Kidney glomerular epithelial cell (primary cell): ENCODE measurements at places on chromosomes 12 and 14.

- no peak for DNase-seq
Observed at GRCh38 chr12:112163471-112163991, 38.2 kb downstream of the TRAFD1 start.

- DNase-seq: peak; percentile 21
Observed at GRCh38 chr14:56474419-56475022, 105.1 kb upstream of the TMEM260 start.

DNA sequence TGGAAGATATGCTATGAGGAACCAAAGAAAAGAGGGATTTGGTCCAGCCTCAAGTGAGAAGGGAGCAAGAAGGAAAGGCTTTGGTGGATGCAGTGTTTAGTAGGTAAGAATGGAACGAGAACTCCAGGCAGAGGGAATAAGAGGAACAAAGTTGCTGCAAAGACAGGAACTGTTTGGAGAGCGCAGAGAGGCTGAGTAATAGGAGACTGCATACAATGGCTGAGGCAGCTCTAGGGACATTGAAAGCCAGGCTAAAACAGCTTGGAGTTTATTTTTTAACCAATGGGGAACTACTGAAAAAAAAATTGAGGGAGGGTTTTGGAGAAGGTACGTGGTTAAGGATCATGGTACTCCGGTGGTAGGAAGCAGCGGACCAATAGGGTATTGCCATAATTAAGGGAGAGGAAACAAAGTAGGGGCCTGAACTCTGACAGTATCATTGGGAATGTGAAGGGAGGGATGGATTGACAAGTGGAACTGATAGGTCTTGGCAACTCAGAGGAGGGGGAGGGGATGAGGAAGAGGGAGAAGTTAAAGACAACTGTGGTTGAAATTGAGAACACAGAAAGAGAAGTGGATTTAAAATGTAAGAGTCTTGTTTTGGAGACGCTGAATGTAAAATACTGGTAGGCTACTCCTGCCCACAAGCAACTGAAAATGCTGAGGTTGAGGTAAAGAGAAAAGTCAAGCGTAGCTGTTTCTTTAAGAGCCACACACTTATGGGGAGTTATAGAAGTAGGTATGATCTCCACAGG, 4.8 kb downstream of the ASCL4 start:
- no peak for DNase-seq

DNA sequence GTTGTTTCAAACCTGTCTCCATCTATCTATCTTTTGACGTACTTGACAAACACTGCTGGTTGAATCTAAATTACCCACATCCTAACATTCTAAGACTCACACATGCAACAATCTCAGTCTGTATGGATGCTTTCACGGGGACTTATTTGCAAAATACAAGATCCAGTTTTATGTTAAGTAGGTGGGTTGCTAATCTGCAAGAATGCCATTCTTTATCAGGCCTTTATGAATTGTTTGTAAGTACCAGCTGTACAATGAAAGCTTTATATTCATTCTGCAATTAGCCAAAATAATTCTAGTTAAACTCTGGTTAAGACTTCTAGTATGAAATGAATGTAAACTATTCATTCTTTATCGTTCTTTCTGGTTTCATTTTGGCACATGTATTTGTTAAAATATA, 135.1 kb downstream of the NAV3 start:
- no peak for DNase-seq

DNA sequence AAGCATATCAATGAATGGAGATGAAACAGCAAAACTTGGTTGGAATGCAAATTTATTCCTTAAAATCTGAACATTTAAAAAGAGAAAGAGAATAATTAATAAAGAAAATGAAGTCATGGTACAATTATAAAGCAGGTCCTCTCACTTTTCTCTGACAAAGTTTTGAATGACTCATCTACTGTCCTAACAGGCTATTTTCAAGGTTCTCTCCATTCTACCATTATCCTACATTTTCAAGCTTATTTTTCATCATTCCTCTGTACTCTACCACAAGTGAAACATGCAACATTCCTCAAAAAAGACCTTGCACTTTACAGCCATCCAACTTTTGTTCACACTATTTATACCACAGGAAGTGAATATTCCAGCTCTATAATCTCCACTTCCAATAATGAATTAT, 36.9 kb upstream of the AP4S1 start:
- DNase-seq: peak; percentile 10

- DNase-seq: no peak
Observed at GRCh38 chr12:132743831-132744230, 17.8 kb downstream of the ANKLE2 start.

DNA sequence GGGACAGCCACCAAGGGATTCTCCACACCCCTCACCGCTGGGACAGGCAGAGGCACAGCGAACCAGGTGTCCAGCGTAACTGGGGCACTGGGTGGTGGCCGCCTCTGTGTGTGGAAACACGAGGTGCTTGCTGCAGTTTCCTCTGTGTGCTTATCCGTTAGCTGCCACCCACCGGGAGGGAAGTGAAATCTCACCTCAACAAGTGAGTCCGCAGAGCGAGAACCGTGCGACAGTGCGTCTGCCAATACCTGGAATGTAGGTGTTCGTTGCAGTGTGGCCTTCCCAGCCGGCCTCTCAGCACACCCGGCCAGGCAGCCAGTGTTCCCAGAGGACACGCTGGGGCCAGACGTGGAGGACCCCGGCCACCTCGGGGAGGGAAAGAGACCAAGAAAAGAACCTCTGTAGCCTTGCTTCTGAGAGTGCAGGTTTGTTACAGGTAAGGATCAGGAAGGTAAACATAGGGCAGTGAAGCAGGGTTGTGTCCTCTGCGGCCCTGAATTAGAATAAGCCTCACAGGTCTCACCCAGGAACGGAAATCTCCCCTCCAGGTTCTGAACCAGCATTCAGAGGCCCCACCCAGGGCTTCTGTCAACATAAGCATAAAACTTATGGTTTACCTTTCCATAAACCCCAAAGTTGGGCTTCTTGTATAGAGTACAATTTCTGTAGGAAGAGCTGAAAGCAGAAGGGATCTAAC, 1.5 kb downstream of the BCL2L14 start:
- no peak for DNase-seq

- DNase-seq: no peak
Observed at GRCh38 chr12:59365133-59365532, 230.7 kb upstream of the SLC16A7 start.

DNA sequence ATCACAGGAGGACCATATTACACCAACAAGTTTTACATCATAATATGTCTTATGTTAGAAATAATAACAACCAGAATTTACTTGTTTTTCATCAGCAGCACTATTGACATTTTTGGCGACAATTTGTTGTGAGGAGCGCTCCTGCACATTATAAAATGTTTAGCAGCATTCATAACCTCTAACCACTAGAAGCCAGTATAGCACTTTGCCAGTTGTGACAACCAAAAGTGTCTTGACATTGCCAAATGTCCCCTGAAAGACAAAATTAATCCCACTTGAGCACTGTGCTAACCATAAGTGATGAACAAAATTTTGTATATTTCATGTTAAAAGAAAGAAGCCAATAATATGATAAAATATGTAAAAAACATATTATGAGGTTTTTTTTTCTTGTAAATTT, 356.9 kb upstream of the LMO3 start:
- no peak for DNase-seq

GRCh38 chr12:97940629-97941028, 478.0 kb downstream of the RMST start:
- peak; percentile 23 for DNase-seq

GRCh38 chr14:74271365-74271764, 31.4 kb downstream of the ABCD4 start:
- no peak for DNase-seq

DNA sequence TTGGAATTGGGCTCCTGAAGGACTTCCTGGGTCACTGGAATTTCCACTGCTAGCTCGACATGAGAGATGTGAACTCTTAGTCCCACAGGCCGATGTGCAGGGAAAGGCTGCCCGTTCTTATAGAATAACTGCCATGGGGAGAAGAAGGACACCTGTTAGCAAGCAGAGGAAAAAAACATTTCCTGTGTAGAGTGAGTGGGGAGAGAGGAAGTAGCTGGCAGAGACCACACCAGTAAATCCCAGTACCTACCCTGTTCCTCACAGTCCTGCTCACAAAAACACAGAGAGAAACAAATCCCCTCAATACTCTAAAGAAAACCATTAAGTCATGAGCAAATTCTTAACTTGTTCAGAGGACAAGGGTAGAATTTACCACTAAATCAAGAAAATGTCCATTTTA, 29.5 kb downstream of the AREL1 start:
- no peak for DNase-seq

GRCh38 chr12:12891080-12891880, at the start of gene GPRC5A:
TSS of gene GPRC5A (plus strand) at chr12:12891562. CDS start at chr12:12908250, 16,688 bp downstream.
- peak; percentile 78 for DNase-seq

DNA sequence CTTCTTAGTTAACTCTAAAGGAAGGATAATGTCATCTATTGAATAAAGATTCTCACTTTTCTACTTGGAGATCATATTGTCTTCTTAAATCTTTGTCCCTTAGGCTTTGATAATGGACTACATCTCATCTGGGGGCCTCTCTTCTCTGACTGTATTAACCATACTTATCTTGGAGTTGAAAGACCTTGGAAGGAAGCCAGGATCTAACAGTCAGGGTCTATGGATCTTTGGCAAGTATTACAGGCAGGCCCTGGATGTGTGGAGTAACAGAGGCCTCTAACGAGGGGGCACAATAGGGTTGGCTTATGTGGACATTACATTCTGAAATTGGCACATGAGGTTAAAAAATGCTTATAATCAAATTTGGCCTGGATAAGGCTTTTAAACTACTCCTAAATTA, 513.8 kb downstream of the NRXN3 start:
- DNase-seq: no peak

- DNase-seq: no peak
Observed at GRCh38 chr14:71063351-71063750, 156.1 kb downstream of the PCNX1 start.

- DNase-seq: no peak
Observed at GRCh38 chr14:90739318-90740068, 76.7 kb downstream of the TTC7B start.

DNA sequence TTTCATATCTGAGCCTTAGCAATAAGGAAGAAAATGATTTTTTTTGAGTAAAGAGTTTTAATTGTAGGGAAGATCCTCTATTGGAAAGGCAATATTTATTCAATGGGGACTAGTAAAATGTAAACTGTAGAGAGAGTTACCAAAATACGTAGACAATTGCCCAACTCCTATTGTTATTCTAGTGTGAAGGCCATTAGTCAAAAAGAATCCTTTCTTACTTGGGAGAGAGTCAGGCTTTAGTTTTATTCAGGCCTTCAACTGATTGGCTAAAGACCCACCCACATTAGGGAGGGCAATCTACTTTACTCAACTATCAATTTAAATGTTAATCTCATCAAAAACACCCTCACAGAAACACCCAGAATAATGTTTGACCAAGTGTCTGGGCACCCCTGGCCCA, 485.8 kb upstream of the ATXN7L3B start:
- DNase-seq: no peak

DNA sequence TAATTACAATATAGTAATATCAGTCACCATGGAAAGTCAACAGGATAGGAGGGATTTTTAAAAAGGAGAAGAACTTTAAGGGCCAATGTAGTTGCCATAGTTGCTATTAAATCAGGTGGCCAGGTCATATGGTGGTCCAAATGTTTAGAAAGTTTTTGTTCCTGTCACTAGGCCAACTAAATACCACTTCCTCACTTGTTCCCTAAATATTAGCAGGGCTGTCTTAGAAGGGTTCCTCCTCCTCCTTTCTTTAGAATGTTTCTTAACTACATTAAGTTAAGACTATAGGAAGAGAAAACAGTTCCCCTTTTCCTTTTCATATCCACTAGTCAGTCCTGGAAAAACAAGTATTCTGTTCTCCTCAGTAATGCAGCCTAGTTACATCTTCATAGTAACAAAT, 50.3 kb downstream of the MON2 start:
- DNase-seq: no peak

- DNase-seq: no peak
Observed at GRCh38 chr12:5433845-5434646, 2.1 kb downstream of the NTF3 start.

DNA sequence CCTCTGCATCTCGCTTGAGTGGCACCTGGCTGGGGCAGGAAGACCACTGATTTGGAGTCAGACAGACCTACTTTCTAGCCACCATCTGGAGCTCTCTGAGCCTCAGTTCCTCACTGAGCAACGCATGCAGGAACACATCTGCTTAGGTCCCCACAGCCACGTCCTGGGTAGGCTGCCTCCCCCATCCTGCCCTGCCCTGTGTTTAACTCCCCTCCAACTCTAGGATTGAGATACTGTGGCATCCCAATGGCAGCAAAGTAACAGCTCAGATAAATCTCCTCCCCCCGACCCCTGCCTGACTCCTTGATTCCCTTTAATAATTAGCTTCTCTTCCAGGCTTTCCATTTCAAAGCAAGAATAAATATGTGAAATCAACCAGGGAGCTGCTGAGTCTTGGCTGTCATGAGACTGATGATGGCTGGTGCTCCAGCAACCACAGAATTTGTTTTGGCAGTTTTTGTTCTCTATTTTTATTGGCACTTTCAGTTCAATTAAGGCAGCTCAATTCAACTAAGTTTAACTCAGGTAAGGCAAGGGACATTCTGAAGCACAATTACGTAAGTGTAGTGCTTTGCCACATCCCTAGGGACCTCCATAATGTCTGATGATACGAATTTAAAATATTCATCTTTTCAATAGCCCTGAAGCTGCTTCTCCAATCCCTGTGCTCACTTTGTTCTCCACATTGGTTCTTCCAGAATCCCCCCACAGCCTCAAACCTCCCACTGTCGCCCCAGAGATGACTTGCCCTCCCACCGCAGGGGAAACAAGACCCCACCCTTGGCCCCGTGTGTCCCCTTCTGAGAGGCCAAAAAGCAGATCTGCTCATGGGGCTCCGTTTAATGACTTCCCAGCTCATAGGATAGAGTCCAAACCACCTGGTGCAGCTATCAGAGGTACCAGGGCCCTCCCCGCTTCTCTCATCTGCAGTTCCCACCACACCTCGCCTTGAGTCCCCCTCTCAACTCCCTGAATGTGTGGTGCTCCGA, 58.2 kb downstream of the ESR2 start:
- DNase-seq: no peak

GRCh38 chr12:89745286-89745685, 36.6 kb upstream of the ATP2B1 start:
- DNase-seq: no peak

DNA sequence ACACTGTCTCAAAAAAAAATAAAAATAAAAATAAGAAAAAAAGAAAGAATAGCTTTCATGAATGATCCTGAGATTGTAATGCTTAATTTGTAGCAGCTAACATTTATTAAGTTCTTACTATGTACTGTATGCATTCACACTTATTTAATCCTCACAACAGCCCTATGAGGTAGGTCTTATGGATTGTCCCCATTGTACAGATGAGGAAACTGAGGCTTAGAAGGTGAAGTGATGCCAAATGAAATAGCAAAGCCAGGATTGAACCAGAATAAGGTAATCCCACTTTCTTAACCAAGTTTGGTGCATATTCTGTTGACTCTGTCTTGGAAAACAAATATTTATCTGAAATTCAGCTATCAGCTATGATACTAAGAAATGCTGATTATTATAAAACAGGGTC, 2.1 kb downstream of the USP30 start:
- DNase-seq: no peak

DNA sequence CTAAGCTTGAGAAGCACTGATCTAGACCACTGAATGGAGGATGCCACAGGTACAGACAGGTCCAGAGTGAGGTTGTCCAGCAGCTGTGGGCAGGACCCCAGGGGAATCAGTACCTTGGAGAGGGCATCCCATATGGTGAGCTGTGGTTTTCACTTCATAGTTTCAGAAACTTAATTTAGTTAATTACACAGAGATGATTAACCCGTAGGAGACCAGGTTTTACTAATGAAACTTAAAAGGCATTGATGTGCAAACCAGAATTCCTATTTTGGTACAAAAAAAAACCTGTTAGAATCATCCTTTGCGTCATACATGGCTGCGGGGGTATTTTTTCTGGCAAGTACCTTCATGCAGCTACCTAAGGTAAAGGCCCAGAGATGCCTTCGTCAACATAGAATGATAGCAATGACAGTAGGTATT, 159.3 kb downstream of the DACT1 start:
- DNase-seq: peak; percentile 40
